Motor neuron (in vitro differentiated cells): ENCODE measurements at places on chromosomes 7 and 10.
A peak's percentile ranks its signal among the peaks of the same experiment; 100 is the strongest.

- ATAC-seq: no peak
Measured at GRCh38 chr7:751826-752225, 24.7 kb upstream of the PRKAR1B start.

GRCh38 chr10:59873896-59874295 is 32.5 kb downstream of the CCDC6 start:
- ATAC-seq: no peak

- no peak for ATAC-seq
Measured at GRCh38 chr7:156823435-156823834, 69.5 kb downstream of the LMBR1 start.

- peak; percentile 49 for ATAC-seq
Measured at GRCh38 chr10:97659589-97659988, 19.1 kb downstream of the PI4K2A start.

DNA sequence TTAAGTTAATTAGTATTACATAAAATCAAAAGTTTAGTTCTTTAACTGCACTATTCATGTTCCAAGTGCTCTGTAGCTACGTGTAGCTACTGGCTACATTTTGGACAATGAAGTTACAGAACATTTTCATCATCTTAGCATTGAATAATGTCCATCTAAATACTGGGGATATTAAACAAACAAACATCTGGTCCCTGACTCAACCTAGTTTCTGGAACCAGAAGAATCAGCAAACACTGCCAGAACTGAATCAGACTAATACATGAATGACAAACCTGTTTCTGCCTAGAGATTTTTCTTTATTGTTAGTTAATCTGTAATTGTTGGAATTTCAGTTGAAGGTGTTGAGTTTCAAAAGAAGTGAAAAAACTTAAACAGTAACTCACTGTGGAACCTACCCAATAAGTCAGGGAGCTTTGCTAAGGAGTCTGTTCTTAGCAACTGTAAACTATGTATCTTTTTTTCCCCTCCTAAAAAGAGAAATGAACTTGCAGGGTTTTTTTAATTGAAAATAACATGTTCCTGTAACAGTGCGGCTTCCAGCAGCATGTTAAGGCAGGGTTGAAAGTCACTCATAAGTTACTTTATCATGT is 58.3 kb downstream of the CDK13 start:
- ATAC-seq: peak; percentile 22

DNA sequence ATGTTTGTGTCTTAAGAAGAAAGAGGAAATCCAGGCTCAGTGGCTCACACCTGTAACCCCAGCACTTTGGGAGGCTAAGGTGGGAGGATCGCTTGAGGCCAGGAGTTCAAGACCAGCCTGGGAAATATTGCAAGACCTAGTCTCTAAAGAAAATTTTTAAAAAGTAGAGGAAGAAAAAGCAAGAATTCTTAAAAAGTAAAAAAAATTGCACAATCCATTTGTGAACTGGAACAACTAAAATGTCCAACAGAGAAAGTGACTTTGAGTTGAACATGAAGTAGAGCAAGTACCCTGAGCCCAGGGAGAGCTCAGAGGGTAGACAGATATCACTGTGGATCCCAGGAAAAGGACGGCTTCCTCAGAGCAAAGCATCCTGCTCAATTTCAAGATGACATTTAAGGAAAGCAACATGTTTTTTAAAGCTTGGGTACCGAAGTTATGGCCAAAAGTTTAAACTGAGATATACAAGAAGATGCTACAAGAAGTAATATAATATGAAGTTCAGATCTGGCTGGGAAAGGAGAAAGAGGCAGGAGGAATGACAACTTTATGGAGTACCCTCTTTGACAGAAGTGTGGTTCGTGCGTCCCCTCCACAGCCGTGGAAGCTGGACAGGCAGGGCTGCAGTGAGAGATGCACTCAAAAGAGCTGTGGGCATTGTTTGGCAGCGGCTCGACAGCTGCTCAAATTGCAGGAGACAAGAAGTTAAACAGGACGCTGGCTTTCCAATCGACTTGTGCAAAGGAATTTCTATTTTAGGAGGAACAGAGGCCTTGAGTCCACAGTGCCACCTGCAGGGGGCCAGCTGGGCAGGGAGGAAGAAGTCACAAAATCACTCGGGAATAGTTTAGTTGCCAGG is 201.3 kb downstream of the JCAD start:
- ATAC-seq: peak; percentile 40

DNA sequence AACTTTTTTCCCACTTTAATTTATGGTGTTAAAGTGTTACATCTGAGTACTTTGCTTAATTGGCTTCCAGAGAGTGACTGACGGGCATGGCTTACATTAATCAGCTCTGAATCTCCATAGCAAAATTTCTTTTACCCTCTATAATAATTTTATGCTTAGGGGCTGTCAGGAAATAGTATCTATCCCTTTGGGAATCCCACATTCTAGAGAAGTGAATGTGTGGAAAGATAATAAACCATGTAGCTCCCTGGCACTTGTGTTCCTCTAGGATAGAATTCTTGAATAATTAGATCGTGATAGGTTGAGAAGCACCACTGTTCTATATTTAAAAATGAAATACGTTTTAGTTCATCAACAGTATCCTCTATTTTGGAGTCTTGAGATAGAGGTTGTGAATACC is 89.6 kb downstream of the DNAJB9 start:
- no peak for ATAC-seq

GRCh38 chr10:57890691-57891090 is 377.0 kb downstream of the IPMK start:
- ATAC-seq: no peak

- no peak for ATAC-seq
Measured at GRCh38 chr10:123442901-123443300, 223.3 kb upstream of the GPR26 start.

DNA sequence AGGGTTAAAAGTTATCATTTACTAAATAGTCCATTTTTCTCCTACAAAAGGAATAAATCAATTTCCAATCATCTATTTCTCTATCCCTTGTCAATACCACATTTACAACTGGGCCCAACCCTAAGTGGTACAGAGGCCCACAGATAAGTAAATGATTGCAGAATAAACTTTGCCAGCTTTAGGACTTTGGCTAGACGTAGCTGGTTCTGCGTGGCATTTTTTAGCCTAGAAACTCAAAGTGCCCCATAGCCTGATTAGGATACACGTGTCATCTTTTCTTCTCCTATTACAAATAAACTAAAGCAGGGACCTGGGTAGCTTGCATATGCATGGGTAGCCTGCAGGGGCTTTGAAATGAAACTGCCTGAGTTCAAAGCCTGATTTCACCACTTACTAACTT is 56.4 kb downstream of the KLF6 start:
- ATAC-seq: no peak

- no peak for ATAC-seq
Measured at GRCh38 chr7:125547505-125547904, 617.9 kb upstream of the POT1 start.

- no peak for ATAC-seq
Measured at GRCh38 chr10:30456266-30456665, 22.3 kb downstream of the MAP3K8 start.

- ATAC-seq: no peak
Measured at GRCh38 chr10:113243311-113243710, 293.3 kb downstream of the TCF7L2 start.

GRCh38 chr7:20200361-20200760 is 16.8 kb downstream of the MACC1 start:
- no peak for ATAC-seq

DNA sequence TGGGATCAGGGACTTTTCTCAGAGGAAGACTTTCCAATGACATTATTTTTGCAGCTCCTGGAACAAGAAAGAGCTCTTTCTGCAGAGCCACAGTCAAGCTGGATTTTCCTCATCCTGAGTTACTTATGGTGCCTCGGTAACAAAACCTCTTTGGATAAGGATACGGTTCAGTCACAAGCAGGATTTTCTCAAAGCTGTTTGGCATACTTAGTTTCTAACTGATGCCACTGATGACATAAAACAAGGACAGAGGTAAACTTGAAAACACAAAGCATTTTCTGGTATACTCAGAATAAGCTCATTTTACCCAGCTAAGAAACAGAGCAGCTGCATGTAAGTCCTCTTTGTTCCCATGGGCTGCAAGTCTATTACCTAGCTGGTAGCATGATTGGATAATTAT is 340.9 kb upstream of the MEOX2 start:
- ATAC-seq: no peak

- no peak for ATAC-seq
Measured at GRCh38 chr10:46096446-46096845, 50.4 kb upstream of the MSMB start.

DNA sequence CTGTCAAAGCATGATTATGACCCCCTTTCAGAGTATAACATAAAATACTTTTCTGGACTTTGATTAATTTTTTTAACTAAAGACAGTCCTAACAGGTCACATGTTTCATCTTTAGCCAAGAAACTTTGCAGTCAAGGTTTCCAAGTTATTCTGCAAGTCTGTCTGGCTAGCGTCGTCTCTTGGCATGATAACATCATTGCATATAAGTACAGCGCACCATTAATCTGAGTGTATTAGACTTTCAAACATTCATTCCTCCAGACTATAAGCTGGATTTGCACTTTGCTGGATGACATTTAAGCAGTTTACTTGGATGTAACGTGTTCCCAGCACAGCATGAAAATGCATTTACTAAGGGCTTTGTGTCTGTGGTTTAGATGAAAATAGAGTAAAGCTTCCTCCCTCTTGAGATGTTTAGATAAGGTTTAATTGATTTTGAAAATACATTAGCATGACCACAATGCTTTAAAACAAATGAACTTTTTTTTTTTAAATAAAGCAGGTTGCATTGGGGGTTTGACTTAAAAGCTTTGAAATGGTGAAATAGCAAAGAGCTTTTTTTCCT is 349.0 kb upstream of the MTPN start:
- no peak for ATAC-seq

DNA sequence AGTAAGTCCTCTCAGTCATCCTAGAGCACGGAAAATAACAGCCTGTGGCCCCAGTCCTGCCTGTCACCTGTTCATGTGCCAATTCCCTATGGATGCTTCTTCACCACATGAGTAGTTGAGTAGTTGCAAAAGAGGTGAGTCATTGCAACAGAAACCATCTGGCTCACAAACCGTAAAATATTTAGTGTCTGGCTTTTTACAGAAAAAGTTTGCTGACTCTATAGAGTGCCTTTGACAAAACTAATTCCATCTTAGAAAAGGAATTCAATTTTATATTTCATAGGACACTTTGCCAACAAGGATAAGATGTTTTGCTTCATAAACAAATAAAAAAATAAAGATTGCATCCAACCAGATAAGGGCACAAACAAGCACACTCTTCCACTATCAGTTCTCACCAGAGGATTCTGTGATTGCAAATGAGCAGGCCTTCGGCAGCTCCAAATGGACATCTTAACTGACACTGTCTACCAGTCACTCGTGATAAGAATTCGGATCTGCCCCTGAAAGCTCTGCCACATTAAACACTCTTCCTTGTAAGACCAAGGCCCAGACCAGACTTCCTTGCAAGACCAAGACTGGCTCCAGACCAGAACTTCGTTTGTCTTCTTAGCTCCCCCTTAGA is 242.7 kb upstream of the SEMA3C start:
- peak; percentile 77 for ATAC-seq

DNA sequence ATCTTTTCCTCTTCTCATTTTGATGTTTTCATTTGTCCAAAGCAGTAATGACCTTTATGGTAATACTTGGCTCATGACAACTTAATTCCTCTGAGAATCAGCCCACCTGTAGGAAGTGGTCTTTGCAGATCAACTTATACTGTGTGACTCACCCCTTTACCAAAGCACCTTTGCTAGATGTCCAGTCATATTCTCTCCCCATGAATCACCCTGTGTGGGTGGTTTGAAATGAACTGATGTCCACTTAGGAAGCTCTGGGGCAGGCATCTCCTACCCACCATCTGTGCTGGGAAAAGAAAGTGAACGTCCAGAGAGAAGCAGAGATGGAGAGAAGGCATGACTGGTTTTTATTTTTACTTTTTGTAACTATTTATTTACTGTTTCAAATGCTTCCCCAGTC is 410.3 kb downstream of the KIF20B start:
- no peak for ATAC-seq

GRCh38 chr10:80870282-80870681 is 332.6 kb downstream of the SH2D4B start:
- no peak for ATAC-seq

DNA sequence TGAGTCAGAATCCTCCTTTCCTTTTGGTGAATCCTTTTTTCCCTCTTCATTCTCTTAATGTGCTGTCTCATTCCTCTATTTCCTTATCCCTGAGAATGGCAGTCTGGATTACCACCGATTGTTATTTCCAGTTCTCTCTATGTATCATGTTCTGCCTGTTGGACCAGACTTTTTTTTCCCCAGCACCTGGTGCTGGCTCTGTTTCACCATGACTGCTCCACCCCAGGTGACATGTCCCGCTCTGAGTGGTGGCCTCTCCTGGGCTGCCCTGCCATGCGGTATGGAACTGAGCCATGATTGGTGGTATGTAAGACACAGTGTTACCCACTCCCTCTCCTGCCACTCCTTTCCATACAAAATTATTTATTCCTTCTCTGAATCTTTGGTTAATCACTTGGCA is 399.9 kb downstream of the GATA3 start:
- ATAC-seq: no peak

- ATAC-seq: no peak
Measured at GRCh38 chr7:148436135-148436534, 154.4 kb upstream of the C7orf33 start.

- no peak for ATAC-seq
Measured at GRCh38 chr10:6770846-6771245, 190.8 kb upstream of the PRKCQ start.

- ATAC-seq: no peak
Measured at GRCh38 chr7:98567991-98568390, 49.1 kb upstream of the NPTX2 start.

DNA sequence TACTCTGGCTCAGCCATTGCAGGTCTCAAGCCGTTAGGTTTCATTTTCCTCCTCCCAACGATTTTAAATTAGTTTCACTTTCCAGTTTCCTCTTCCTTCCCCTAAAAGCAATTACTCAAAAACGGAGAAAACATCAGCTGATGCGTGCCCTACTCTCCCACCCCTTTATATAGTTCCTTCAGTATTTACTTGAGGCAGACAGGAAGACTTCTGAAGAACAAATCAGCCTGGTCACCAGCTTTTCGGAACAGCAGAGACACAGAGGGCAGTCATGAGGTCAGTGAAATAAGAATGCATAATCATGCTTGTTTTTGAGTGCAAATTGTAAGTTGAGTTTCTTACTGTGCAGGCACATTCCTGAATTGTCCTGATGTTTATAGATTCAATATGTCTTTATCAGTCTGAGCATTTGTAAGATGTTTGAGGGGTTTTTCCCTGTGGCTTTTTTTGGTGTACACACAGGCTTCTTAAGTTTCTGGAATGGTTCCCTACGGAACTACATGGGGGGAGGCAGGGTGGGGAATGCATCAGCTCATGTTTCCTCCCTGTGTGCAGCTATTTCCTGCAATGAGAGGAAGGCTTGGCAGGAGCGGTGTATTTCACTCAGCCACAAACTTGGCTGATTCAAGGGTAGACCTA is at the start of gene IFIT3:
Gene IFIT3, plus strand, starts transcription at position 195 of the 639 bp plus-strand sequence. Its CDS starts 77 bp downstream, at position 272.
- ATAC-seq: peak; percentile 83

DNA sequence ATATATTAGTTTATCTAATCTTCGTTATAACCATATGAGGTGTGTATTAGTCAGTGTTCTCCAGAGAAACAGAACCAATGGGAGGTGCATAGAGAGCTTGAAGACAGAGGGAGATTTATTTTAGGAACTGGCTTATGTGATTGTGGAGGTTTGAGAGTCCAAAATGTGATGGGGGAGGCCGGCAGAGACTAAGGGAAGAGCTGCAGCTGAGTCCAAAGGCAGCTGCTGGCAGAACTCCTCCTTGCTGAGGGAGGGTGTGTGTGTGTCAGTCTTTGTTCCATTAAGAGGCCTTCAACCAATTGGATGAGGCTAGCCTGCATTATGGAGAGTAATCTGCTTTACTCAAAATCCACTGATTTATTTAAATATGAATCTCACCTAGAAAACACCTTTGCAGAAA is 165.1 kb downstream of the SH3PXD2A start:
- ATAC-seq: no peak

GRCh38 chr7:100874300-100874576 is 665 bp upstream of the SRRT start:
- peak; percentile 2 for ATAC-seq
